ENCODE measurements at places on chromosomes 12 and 14. TPM values are rescaled to one million over a fixed set of nuclear protein-coding genes. Genes with fewer than 3 reads are reported as not detected.

DNA sequence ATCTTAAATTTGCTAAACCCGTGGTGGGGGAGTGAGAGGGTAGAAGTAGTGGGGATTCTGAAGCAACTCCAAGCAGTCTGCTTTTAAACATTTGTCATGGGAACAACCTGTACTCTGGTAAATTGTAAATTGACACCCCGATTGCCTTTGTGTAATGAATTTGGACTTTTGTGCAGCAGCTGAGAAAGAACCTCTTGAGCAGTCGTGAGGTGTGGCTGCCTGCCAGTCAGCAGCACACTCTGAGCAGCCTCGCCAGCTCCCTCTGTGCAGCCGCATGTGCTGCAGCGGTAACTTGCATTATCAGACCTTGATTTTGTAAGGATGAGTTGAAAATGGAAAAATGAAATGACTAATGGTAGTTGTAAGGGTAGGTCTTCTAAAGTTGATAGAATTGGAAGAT, 74.3 kb downstream of the SUSD6 start:
- DNase-seq, result no peak

DNA sequence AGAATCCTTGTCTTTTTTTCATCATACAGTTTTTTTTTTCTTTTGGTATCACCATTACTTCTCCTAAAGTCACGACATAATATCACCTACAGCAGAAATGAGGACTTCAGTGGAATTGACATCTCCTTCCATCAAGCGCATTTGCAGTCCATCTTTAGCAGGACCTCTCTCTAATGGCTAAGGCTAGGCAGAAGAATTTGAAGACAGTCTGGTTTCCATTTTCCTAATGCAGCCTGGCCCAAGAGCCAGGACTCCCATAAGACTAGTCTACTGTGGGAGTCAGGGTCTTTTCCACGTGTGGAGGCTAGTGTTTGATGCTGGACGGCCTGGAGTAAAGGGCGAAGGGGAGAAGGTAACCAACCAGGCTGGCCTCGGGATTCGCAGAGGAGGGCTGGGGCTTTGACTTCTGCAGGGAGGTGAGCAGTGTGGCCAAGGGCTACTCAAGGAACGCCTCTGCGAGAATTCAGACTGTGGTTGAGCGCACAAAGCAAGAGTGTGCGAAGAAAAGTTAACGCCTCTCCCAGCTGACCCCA, 769 bp upstream of the ZNF740 start:
- peak; percentile 17 for DNase-seq

DNA sequence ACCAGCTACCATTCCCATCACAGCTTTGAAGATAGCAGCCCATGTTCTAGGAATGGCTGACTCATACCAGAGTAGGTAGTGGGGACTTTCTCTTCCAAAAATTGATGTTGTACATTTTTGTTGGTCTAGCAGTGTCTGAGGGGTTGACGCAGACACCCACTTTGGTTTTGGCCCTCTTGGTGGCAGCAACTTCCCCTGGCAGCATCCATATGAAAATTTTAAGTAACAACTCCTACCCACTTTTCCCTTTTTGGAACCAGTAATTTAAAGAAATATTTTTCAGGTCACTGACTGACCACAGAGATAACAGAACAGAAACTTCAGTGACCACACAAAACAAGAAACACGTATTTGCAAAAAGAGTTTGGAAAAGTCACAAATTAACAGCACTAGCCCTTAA, 162.0 kb upstream of the TMCC3 start:
- no peak for DNase-seq

- no peak for DNase-seq
Measured at GRCh38 chr12:122688291-122688690, 14.9 kb downstream of the HCAR2 start.

GRCh38 chr14:93161411-93161940, 23.2 kb downstream of the MOAP1 start:
- no peak for DNase-seq

GRCh38 chr12:47870175-47870781, 34.5 kb downstream of the VDR start:
- DNase-seq, result no peak

DNA sequence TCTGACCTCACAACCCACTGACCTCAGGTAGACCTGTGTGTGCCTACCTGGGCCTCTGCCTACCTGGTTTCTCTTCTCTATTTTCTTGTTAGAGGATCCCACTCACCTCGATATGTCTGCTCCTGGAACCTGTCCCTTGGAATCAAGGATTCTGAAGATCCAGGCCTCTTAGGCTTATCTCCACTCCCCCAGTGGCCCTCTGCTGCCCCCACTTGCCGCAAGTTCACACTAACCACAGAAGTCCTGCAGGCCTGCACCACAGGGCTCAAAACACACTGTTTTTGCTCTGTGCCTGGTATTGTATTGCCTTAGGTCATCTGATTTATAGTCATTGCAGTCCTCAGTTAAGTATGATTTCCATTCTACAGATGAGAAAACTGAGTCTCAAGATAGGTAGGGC, 15.3 kb upstream of the NRXN3 start:
- no peak for DNase-seq

- DNase-seq, result peak; percentile 4
Measured at GRCh38 chr14:101127224-101127623, 223.7 kb upstream of the RTL1 start.

DNA sequence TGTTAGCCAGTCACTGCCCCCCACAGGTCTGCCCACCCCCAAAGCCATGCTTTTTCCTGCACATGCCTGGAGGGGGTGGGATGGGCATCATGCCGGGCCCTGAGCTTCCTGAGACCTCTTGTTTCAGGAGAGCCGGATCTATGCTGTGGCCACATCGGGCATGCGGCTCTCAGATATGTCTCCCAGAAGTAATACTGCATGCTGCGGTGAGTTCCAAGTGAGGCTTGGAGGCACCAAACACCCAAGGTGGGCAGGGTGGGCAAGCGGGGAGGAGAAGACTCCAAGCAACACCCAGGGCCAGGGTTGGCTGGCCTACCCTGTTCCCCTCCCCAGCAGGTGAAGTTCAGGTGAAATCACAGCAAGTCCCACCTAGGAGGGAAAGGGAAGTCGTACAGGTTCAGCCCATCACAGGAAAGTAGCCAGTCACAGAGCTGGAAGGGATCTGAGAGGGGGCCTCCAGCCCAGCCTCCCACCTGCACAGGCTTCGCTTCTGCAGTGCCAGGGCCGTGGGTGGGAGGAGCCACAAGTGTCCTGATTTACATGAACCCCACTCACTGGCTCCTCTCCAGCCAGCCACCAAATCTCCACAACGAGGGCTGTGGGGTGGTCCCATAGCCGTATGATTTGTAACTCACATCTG, 30.9 kb downstream of the PIGH start:
- DNase-seq, result no peak

GRCh38 chr14:44108601-44109000, 398.5 kb downstream of the FSCB start:
- no peak for DNase-seq

- peak; percentile 43 for DNase-seq
Measured at GRCh38 chr12:108570743-108571608, 8.6 kb downstream of the ISCU start.

DNA sequence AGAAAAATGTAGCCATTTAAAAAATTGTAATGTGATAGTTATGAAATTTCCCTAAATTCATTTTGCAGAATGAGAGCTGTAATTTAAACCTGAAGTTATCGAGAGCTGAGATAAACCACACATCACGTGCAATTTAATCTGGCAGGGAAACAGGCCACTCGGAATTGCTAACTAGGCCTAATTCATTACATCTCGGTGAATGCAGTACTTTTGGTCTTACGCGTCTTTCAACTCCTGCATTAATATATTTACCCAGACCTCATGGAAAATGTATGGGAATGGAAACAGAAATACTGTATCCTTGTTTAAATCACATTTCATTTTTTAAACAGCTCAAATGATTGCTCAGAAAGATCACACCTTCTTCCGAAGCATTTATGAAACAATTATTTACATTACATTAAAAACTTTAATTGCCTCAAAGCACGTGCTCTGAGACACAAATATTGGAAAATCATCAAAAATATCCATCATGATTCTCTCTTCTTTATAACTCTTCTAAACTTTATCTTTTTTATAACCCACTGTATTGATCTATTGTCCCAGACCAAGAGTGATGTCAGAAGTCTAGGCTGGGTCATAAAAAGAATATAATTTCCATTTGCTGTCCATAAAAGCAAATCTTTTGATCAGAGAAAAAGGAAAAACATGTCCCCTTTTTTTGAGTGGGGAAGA, 111.7 kb upstream of the MYL2 start:
- no peak for DNase-seq

DNA sequence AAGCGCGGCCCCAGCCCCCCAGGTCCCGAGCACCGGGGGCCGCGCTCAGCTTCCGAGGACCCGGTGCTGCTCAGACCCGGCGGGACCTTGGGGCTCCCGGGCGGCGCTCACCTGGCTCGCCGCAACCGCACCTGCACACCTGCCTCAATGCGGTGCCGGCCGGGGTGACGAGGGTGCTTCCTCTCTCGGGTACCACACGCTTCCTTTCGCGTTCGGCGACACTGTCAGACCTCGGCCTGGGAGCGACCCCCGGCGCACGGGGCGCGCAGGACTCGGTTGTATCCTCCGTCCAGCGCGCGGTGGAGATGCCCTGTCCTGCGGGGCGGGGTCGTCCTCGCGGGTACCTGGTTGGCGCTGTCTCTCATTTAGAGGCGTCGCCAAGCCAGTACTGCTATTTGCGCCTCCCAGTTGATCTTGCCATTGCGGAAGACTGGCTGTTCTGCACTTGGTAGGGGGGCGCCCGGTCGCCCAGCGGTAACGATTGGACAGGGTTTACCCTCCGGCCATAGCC, 718 bp downstream of the PACS2 start:
- peak; percentile 69 for DNase-seq

DNA sequence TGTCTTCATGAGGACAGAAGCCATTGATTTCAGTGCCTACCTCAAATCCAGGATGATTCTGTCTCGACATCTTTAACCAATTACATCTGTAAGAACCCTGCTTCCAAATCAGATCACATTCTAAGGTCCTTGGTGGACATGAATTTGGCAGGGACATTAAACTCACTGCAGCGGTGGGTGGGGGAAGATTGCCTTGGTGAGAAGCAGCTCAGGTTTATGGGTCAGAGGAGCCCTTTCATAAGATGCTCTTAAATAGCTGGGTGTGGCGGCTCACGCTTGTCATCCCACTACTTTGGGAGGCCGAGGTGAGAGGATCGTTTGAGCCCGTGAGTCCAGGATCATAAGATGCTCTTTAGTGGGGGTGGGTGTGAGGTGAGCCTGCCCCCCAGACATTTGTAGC, 42.9 kb downstream of the ELK3 start:
- DNase-seq, result no peak

- no peak for DNase-seq
Measured at GRCh38 chr12:74449872-74450271, 87.8 kb upstream of the ATXN7L3B start.

GRCh38 chr12:99334285-99335056, 313.1 kb upstream of the GARIN6 start:
- no peak for DNase-seq

- DNase-seq, result no peak
Measured at GRCh38 chr14:55881577-55882241, 236.5 kb upstream of the PELI2 start.

DNA sequence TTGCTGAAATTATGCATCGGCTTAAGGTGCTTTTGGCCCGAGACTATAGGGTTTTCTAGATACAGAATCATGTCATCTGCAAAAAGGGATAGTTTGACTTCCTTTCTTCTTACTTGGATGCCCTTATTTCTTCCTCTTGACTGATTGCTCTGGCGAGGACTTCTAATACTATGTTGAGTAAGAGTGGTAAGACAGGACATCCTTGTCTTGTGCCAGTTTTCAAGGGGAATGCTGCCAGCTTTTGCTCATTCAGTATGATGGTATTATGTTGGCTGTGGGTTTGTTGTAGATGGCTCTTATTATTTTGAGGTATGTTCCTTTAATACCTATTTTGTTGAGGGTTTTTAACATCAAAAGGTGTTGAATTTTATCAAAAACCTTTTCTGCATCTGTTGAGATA, 8.3 kb downstream of the BMAL2 start:
- no peak for DNase-seq

DNA sequence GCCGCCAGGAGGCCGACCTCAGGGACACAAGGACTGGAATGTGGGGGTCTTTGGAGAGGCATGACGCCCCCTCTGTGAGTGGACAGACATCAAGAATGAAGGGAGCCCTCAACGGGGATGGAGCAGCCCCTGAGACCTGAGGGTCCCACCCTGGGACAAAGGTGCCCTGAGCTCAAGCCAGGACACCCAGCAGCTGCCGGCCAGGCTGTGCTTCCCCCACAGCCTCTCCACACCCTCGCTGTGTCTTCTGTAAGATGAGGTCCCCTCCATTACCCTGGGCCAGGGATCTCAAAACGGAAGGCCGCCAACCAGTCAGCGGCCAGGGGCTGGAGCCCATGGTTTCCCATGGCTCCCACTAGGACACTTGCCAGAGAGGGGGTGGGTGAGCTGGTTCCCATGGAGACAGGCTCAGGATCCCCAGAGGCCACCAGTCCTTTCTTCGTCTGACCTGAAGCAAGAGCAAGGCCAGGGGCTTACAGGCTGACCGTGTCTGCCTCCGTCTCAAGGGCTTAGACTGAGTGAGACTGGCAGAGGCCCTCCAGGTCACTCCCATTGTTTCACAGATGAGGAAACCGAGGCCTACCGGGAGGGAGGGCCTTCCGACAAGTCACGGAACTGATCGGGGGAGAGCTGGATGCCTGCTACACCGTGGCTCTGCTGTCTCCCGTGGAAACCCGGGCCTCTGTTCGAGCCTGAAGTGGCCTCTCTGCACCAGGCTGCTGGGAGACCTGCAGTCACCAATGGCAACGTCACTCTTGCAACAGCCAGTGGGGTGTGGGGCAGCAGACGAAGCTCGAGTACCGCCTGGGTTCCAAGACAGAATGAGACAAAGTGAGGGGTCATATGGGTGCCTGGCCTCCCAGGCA, 91.7 kb upstream of the DIO3 start:
- no peak for DNase-seq

DNA sequence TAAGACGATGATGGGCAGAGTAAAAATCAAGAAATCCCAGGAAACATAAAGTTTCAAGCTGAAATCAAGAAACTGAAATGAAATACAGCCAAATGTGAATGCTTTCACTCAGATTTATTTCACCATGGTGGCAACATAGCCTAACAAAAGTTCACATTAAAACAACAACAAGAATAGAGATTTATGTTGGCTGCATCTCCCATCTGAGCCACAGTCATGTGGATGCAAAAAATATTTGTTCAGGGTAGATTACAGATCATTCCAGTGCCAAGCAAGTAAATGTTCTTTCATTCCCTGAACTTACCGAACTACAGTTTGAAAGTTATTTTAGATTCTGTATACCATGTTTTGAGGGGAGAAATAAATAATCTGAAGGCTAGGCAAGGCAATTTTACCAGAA, 159.9 kb upstream of the TMTC1 start:
- DNase-seq, result no peak

- DNase-seq, result no peak
Measured at GRCh38 chr12:70645494-70646317, 8.5 kb upstream of the PTPRB start.

- no peak for DNase-seq
Measured at GRCh38 chr12:46459861-46460545, 87.4 kb upstream of the SLC38A2 start.

GRCh38 chr14:64760916-64761315, 56.7 kb downstream of the PLEKHG3 start:
- no peak for DNase-seq

The CCDC196 gene
- total RNA-seq, result not detected

The SERPINA10 gene
- not detected for total RNA-seq

The KRT78 gene
- not detected for total RNA-seq

The FITM1 gene
- total RNA-seq, result 1.8 TPM

The KCNMB4 gene
- 0.31 TPM for total RNA-seq

The CIPC gene
- total RNA-seq, result 14.0 TPM

The ANO6 gene
- total RNA-seq, result 25.3 TPM

The ADGRD1 gene
- 11.9 TPM for total RNA-seq

The RNASE3 gene
- total RNA-seq, result not detected

The HOXC10 gene
- total RNA-seq, result not detected

The RAD51AP1 gene
- total RNA-seq, result 1.2 TPM

The IQSEC3 gene
- total RNA-seq, result 5.5 TPM

The PEX5 gene
- 24.4 TPM for total RNA-seq
